Activated T-helper 2 cell treated with anti-CD3 and anti-CD28 coated beads, Interferon-gamma antibody, Interleukin-2, Interleukin-4, amounts not matched to agents 10 μg/mL and 5 μg/mL and 100 μg/mL, durations not matched to agents 14 hours and 24 hours and 36 hours (primary cell): ENCODE measurements at places on chromosomes 13 and 19.
A peak's percentile ranks its signal among the peaks of the same experiment; 100 is the strongest.

GRCh38 chr13:60379837-60380565 is 17.0 kb upstream of the TDRD3 start:
- no peak for DNase-seq

GRCh38 chr13:93248627-93249047 is 22.0 kb downstream of the GPC6 start:
- no peak for DNase-seq

DNA sequence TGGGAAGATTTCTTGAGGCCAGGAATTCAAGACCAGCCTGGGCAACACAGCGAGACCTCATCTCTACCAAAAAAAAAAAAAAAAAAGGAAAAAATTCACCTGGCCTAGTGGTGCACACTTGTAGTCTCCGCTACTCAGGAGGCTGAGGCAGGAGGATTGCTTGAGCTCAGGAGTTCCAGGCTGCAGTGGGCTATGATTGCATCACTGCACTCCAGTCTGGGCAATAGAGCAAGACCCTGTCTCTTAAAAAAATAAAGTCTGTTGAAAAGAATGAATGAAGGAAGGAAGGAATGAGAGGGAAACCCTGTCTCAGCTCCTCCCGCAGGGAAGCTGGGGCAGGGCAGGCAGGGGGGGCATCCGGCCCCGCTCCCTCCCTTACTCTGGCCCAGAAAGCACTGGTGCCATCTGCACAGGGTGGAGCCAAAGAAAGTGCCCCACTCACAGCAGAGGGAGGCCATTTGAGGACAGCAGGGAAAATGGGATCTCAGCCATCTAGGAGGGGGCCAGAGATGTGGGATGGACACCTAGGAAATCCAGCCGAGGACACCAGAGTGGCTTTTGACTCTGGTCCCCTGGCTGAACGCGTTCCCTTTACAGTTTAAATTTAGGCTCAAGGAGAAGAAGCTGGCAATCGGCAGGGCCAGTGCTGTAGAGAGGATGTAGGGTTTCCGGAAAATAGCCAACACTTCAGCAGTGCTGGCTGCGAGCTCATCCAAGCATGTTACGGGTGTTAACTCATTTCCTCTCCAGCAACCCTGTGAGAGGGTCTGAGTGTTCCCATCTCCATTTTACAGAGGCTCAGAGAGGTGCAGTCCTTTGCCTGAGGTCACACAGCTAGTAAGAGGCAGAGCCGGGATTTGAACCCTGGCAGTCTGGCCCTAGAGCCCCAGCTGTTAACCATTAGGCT is 3.6 kb upstream of the HPN start:
- DNase-seq = no peak

DNA sequence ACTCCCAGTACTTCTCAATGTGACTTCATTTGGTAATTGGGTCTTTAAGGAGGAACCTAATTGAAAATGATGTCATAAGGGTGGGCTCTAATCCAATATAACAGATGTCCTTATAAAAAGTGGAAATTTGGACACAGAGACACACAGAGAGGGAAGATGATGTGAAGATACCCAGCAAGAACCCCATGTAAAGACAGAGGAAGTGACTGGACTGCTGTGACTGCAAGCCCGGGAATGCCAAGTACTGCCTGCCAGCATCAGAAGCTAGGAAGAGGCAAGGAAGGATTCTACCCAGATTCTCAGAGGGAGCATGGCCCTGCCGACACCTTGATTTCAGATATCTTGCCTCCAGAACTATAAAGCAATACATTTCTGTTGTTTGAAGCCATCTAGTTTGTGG is 239.3 kb downstream of the KCTD12 start:
- no peak for DNase-seq

- no peak for DNase-seq
These were observed 30.6 kb downstream of the SERPINE3 start for GRCh38 chr13:51370116-51370515.

- DNase-seq = no peak
These were observed 275.3 kb downstream of the KCTD12 start for GRCh38 chr13:76610819-76611415.

GRCh38 chr19:50728084-50728737 is 5.0 kb downstream of the CLEC11A start:
- DNase-seq = peak; percentile 82

DNA sequence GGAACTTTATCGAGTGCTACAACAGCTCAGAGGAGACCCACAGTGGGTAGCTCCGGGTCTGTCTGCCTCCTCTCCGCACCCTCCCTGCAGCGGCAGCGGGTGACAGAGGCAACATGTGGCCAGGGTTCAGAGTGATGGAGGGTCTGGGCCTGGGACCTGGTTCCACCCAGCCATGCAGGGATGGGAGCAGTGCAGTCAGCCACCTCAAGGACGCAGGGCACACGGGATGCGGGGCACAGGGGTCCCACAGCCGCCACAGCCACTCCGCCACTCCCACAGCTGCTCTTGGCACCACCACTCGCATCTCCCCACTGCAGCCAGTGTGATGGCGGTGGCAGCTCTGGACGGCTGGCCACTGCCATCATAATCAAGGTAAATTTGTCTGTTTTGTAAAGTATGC is 892.9 kb downstream of the OLFM4 start:
- no peak for DNase-seq

- DNase-seq = peak; percentile 57
These were observed 1.4 kb downstream of the ING1 start for GRCh38 chr13:110714797-110715394.

GRCh38 chr19:11046605-11047354 is 42.5 kb upstream of the LDLR start:
- no peak for DNase-seq

GRCh38 chr13:94710881-94711560 is 1.3 kb downstream of the SOX21 start:
- DNase-seq = no peak

GRCh38 chr13:106105153-106105552 is 430.3 kb downstream of the EFNB2 start:
- DNase-seq = no peak

DNA sequence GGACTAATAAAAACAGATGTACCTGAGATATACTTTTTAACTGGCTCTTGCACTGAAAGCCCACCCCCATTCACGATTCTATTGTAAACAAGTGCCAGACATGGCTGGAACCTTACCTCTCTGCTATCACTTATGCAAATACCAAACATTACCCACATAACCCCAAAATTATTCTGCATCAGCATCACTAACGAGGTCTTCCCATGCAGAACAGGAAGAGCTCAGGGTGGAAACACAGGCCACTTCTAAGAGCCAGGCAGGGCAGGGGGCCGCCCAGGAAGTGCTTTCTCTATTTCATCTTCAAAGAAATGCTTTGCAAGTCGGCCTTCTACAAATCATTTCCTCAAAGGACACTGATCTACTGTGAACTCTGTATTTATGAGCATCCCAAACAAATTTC is 7.3 kb downstream of the IRS2 start:
- no peak for DNase-seq

DNA sequence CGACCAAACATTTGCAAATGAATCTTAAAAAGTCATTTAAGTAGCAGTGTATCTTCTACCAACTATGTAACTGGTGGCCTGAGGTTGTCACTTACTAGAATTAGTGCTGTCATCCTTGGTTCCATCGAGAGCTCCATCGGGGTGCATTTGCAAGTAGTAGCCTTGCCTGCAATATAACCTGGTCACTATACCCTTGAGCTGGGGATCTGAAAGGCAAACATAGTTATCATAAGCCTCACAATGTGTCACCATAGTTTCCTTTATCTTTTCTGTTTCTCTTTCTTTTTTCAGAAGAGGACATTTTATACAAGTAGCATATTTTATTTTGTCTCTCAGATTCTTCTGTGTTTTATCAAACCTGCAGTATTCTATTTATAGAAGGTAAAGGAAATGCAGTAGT is 422.6 kb downstream of the ITGBL1 start:
- no peak for DNase-seq

GRCh38 chr13:33640832-33641231 is 177.1 kb upstream of the RFC3 start:
- no peak for DNase-seq

DNA sequence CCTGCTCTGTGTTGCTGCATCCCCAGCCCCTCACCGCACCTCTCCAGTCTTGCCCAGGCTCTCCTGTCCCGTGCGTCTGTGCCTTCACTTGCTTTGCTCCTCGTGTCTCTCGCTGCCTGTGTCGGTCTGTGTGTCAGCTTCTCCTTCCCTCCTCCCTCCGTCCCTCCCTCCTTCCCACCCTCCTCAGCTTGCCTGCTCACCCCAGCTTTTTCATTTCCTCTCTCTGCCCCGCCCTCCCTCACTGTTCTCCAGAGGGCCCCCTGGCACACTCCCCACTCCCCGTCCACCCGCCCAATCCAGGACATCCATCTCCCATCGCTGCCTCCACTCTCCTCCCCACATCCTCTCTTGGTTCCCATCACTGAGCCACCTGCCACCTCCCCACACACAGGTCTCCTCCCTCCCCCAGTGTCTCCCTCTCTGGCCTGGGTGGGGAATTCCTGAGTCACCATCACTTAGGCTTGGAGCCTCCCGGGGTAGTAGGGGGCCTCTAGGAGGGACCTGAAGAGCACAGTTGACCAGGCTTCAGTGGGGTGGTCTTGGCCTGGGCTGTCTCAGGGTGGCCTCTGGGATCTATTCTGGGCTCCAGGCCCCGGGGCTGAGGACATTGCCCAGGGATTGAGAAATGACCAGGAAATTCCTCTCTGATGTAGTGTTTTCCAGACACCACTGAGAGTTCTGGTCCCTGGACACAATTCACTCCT is at the start of gene PTGIR:
Gene PTGIR (minus strand): TSS at position 132 of the 704 bp plus-strand sequence. CDS start 864 bp downstream, outside the sequence.
- no peak for DNase-seq

- DNase-seq = no peak
These were observed 1.1 kb upstream of the CHST8 start for GRCh38 chr19:33620611-33621010.

DNA sequence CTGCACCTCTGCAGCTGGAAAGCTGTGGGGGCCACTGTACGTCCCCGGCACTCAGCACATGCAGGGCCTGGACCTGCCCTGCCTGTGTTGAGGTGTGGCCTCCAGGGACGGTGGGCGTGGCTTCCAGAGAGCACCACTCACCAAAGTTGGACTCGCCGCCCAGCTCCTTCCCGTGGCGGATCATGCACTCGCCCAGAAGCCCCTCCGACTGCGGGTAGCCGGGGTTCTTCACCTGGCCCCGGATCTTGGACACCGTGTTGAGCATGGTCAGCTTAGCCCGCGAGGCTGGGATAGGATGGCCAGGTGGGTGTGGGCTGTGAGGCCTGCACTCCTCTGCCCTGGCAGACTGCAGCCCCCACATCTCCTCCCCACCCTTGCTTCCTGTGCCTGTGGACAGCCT is 22.0 kb downstream of the MPND start:
- DNase-seq = no peak

GRCh38 chr13:80157261-80157932 is 183.5 kb downstream of the SPRY2 start:
- no peak for DNase-seq

GRCh38 chr19:12126707-12127106 is 13.4 kb downstream of the ZNF20 start:
- no peak for DNase-seq

- DNase-seq = no peak
These were observed 36.7 kb downstream of the ZAR1L start for GRCh38 chr13:32278426-32278825.

GRCh38 chr19:12937093-12937926 is 1.1 kb upstream of the CALR start:
- no peak for DNase-seq

- no peak for DNase-seq
These were observed 1.3 kb downstream of the UBL3 start for GRCh38 chr13:29849071-29849631.

DNA sequence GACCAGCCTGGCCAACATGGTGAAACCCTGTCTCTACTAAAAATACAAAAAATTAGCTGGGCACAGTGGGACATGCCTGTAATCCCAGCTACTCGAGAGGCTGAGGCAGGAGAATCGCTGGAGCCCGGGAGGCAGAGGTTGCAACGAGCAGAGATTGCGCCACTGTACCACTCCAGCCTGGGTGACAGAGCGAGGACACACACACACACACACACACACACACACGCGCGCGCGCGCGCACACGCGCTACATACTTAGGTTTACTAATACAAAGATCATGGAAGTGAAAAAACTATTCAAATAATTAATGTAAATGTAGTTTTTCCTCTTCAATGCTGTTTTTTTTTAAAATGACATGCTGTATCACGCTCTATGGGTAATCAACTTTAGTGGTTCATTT is 58.5 kb upstream of the ZDHHC20 start:
- DNase-seq = no peak

DNA sequence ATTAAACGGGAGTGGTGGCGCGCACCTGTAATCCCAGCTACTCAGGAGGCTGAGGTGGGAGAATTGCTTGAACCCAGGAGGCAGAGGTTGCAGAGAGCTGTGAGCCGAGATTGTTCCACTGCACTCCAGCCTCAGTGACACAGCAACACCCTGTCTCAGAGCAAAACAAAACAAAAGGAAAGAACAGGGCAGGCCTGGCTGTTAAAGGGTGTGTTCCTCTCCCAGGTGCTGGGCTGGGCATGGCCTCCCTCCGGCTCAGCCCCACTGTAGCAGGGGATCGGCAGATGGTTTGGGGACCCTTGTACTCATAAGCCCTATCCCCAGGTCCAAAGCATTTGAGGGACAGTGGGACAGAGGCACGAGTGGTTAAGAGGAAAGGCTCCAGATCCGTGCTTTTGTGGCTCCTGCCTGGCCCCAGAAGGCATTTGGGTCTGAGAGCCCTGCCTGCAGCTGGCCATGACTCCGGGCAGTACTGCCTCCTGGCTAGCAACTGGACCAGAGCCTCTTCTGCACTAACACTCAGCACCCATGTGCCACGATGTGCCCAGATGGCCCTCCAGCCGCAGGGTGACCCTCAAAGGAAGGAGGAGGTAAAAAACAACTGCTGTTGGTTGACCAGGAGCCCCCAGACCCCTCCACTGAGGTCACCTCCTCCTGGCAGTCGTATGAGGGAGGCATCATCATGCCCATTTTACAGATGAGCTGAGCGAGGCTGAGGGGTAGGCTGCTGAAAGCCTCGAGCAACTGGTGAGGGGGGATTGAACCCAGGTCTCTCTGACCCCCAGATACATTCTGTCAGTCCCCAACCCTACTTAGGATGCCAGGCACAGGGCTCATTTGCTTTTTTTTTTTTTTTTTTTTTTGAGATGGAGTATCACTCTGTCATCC is 10.0 kb downstream of the RFX1 start:
- no peak for DNase-seq

DNA sequence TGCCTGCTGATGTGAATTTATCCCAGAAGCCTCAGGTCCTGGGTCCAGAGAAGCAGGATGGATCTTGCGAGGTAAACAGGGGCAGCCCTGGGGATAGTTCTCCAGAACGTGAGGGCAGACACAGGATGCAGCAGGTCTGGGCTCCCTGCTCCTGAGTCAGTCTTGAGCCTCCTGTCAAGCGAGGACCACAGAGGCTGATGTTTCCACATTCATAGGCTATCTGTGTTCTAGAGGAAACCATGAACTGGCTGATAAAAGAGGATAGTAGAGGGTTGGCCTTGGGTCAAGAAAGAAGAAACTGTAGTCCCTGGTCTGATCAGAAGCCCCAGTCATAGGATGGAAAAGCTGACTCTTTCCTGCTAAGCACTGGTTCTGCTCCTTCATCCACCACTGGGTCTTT is 2.2 kb downstream of the ZNF175 start:
- DNase-seq = no peak

DNA sequence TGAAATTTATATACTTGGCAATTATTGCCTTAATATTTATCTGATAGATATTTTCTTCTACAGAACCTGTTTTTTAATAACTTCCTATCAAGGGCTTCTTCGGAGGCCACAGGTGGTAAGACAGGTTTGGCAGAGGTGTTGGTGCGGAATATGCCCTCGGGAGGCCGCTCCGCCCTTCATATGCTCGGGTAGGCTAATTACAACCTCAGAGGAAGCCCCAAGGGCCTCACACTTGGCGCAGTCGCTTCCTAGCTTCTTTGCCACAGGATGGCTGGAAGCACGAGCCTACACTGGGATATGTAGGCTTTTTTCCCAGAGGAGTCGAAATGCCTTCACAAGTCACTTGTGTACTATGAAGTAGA is 68.8 kb downstream of the LMO7 start:
- no peak for DNase-seq
